AG08395 (cell line): ENCODE measurements at places on chromosomes 6 and 20.

GRCh38 chr6:135858931-135859330 lies 7.4 kb downstream of the PDE7B start:
- DNase-seq = no peak

GRCh38 chr6:90135667-90136066 lies 161.0 kb downstream of the BACH2 start:
- peak; percentile 51 for DNase-seq

GRCh38 chr6:116531675-116532570 lies 13.6 kb downstream of the TRAPPC3L start:
- peak; percentile 68 for DNase-seq

GRCh38 chr20:22815206-22815551 lies 219.9 kb upstream of the SSTR4 start:
- DNase-seq = no peak

GRCh38 chr20:9550871-9551270 lies 36.5 kb downstream of the LAMP5 start:
- DNase-seq = no peak

DNA sequence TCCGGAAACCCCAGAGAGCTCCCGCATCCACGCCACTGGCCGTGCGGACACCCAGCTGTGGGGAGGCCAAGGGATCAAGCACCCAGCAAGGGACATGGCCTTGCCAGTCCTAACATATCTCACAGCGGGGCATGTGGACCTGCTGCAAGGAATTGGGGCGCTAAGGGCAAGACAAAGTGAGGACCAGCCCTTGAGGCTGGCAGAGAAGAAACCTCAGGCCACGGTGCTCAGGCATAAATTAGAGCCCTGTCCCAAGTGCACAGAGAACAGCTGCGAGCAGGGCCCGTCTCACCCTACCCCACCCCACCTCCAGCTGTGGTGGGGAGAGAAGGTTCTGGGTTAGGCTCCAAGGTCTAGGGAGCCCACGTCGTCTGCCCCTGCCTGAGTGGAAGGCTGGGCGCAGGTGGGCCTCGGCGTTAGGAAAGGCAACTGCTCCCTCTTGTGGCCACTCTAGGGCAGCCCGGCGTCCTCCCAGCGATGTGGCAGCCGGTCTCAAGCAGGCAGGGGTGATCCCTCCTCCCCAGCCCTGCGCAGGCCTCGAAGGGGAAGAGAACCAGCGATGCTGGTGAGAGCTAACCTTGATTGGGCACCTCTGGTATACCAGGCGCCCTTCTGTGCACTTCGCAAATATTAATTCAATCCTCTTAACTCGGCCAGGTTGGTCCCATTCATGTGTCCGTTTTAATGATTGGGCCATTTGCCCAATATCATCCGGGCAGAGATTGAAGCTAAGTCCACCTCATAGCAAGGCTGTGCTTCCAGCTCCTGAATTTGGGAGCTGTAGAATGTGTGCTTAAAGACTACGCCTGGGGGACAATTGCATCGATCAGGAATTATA lies 235.8 kb downstream of the NFATC2 start:
- peak; percentile 87 for DNase-seq

DNA sequence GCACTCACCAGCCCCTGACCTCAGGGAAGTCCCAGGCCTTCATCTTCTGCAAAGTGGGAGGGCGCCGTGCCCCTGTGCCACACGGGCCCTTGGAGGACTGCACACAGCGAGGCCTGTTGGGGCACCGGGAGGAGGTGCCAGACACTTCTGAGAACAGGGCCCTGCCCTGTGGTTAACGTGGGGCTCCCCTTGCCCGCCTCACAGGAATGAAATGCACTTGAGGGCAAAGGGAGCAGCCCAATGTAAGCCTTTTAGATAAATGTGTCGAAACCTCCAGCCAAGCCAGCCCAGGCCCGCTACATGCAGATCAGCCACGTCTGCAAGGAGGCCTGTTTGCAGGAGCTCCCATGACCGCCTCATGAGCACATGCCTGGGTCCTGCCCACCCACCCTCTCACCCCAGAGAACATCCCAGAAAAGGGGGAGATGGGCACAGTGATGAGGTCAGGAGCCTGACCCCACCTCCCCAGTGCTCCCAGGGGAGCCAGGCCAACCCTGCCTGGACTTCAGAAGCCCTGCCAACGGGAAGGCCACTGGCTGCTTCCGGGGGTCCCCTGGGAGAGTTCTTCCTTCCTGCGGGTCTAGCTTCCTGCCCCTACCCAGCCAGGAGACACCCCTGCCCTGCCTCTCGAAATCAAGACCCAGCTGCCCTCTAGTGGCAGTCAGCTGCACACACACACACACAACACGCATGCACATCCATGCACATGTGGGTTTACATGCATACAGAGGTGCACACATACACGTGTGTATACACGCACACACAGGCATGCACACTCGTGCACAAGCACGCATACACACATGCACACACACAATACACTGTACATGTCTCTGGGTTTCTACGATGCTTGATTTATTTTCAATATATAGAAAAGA lies 178.7 kb downstream of the TAF4 start:
- DNase-seq = peak; percentile 45

GRCh38 chr20:48329676-48330664 lies 497.8 kb downstream of the PREX1 start:
- DNase-seq = no peak

- no peak for DNase-seq
These were observed 87.5 kb upstream of the SYNDIG1 start for GRCh38 chr20:24381886-24382285.

DNA sequence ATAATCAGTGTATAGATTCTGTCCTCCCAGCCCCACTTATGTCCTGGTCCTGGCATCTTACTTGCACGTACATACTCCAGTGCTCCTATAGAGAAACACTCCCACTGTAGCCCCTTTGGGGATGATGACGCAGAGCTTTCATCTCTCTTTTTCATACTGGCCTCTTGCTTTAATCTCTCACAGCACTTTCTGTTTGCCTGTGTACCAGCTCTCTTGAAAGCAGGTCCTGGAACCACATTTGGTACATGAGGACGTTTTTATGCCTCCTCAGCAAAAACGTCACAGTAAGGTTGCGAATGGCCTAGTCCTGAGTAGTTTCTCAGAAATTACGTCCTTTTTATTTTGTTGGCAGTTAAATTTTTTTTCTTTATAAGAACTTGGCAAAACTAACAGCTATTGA lies 10.8 kb downstream of the L3MBTL3 start:
- no peak for DNase-seq

- DNase-seq = no peak
These were observed 104.3 kb downstream of the EDN3 start for GRCh38 chr20:59404749-59405148.

GRCh38 chr6:125727216-125727615 lies 22.2 kb upstream of the HEY2 start:
- no peak for DNase-seq

- no peak for DNase-seq
These were observed 24.9 kb upstream of the ESR1 start for GRCh38 chr6:151782560-151782959.

- no peak for DNase-seq
These were observed 401.6 kb upstream of the CITED2 start for GRCh38 chr6:139776041-139776440.

GRCh38 chr20:34001378-34001777 lies 7.7 kb downstream of the RALY start:
- DNase-seq = no peak

DNA sequence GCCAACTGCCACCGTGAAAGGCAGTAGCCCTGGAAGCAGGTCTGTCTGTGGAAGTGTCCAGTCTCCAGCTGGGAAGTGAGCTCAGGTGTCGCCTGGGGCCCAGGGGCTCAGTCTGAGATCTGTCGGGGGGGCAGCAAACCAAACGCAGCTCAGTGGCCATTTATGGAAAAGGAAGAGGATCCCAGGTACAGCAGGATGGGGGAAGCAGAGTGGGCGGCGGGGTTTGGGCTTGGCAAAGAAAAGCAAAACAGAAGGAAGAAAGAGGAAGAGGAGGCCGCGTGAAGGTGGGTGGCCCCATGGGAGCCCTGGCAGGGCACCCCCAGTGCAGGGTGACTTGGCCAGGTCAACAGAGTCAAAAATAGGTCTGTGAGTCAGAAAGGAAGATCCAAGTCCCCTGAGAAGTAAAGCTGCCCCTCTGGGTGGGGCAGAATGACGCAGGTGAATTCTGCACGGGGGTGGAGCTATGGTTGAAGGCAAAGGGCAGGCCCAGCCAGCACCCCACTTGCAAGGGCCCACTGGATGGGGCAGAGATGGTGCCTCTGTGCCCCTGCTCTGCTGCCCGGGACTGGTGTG lies 5.3 kb downstream of the PXDC1 start:
- DNase-seq = no peak
